Right lung (tissue), 10 donors: ENCODE measurements at places on chromosomes 1 and 21.

- no peak for DNase-seq
Measured at GRCh38 chr1:110877364-110877763, 4.4 kb downstream of the CD53 start.

- DNase-seq: no peak
Measured at GRCh38 chr1:197024460-197024859, 42.6 kb downstream of the F13B start.

GRCh38 chr1:168155910-168156309, 19.2 kb upstream of the GPR161 start:
- DNase-seq: no peak

- no peak for DNase-seq
Measured at GRCh38 chr1:19190468-19190867, 19.6 kb downstream of the UBR4 start.

DNA sequence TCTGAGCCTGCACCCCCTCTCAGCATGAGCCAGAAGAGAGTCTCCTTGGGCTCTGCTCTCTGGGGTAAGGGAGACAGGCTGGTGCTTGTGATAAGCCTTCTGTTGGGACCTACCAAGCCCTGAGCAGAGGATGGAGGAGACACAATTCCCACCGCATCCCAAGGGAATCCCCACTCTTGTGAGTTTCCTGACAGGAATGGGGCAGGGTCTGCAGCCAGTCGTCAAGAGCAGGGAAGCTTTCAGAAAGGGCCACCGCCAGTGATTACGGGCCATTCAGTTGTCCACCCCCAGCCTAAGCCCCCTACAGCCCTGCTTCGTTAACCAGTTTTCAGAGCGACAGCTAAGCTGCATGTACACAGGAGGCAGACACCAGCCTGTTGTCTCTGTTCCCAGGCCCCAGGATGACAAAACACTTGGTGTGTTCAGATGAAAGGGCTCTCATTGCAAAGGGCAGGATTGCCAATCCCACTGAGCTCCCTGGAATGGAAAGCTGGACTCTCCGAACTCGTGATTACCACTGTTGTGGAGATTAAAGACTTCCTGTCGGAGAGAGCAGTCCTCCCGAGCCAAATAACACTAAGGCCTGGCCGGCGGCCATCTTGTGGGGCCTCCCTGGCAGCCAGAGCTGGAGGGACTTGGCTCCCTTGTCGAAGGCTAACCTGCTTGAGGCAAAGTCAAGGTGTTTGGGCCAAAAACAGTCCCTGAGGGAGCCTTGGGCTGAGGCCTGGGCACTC, 37.4 kb upstream of the SLC30A1 start:
- DNase-seq: peak; percentile 77

GRCh38 chr1:48693180-48693579, 83.5 kb downstream of the BEND5 start:
- no peak for DNase-seq

DNA sequence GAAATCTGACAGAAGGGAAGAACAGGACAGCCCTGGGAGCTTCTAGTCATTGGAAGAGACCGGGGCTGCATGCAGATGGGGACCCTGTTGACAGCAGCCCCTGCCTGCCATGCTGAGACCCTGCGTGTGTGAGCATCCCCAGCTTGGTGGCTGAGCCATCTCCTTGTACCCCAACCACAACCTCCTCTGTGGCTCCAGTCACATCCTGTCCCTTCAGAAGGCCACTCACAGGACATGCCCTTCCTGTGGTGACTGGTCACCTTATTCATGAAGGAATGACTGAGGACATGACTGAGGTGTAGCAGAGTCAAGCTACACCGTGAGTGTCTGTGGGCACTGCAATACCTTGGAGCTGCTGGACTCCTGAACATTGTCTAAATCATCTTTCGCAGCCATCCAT, 141.8 kb upstream of the ERRFI1 start:
- no peak for DNase-seq

DNA sequence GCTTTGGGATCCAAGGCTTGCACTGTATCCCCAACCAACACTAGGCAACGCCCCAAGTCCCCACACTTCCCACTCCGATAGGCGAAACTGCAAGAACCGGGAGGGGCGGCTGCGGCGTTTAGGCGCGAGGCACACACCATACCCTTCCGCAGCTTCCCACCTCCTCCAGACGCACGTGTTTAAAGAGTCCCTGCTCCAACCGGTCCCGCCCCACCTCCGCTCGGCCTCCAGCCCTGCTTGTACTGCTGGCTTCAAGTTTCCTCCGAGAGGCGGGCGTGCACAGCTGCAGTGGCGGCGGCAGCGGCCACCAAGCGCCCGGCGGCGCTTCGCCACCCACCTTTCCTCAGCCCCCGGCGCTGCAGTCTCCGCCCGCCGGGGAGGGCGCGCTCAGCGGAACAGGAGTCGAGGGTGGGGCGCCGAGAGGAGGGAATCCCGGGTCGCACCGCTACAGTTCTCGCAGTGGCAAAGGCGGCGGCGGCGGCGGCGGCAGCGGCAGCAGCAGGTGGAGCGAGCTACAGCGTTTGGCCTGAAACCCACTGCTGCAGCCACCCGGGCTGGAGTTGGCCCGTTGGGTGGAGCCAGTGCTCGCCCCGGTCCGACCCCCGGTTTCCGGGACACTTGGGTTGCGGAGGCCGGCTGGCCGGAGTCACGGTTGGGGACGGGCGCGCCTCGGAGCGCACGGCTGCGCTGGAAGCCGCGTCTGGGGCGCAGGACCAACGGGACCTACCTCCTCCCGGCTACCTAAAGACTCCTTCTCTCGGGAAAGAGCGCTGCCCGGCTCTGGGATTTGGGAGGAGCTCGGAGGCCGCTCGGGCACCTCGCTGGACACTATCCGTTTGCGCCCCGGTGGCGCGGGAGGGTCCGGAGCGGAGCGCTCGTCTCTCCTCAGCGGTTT, at the start of gene CNIH3:
TSS of gene CNIH3 (plus strand) at position 457 of the 895 bp plus-strand sequence. CDS start 858 bp downstream, outside the sequence.
- DNase-seq: peak; percentile 40

- DNase-seq: no peak
Measured at GRCh38 chr1:26278724-26279455, 996 bp upstream of the SH3BGRL3 start.

- DNase-seq: no peak
Measured at GRCh38 chr1:197706601-197707000, 68.7 kb downstream of the DENND1B start.

DNA sequence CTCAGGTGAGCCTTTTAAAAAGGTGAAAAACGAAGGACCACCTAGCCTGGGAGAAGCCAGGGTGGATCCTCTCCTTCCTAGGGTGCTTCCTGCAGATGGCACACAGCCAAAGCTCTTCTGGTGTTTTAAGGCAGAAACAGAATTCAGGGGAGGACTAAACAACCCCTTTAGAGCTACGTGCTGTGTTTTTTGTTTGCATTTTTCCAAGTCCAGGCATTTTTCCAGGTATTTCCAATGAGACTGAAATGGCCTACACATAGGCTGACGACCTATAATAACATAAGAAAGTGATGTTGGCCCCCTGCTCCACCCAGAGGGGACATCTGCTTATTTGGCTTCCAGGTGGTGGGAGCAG, 83.8 kb downstream of the CAPZB start:
- no peak for DNase-seq

DNA sequence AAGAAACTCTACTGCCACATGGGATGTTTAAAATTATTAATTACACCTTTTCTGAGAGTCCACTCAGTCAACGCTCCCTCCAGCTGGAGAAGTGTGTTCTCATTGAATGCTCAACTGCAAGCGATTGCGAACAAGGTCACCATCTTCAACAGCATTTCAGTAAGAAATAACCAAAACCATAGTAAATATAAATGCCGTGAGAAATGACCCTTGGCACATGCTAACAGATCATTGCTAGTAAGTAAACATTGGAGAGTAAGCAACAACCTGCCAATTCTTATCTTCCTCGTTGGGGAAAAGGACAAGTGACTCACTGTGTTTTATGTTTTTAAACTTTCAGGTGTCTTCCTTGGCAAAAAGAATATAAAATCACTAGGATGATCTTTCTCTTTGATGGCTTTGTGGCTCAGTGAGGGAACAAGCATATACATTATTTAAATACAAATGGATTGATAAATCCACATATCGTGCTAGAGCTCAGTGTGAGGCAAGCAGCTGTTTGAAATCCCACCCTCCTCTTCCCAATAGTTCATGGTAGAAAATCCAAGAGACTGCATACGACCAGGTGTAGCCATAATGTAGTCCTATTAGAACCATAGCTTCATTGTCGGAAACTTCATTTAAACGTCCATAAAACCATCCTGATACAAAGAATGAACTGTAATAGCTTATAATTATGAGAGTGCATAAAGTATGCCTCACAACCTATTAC, 214.6 kb downstream of the GRIK1 start:
- DNase-seq: no peak

- DNase-seq: no peak
Measured at GRCh38 chr1:174902531-174903099, 97.1 kb upstream of the CACYBP start.
